ENCODE measurements at places on chromosomes 3 and 15. TPM values are rescaled to one million over a fixed set of nuclear protein-coding genes. Genes with fewer than 3 reads are reported as not detected.

UTS2B gene
- not detected for total RNA-seq

DNA sequence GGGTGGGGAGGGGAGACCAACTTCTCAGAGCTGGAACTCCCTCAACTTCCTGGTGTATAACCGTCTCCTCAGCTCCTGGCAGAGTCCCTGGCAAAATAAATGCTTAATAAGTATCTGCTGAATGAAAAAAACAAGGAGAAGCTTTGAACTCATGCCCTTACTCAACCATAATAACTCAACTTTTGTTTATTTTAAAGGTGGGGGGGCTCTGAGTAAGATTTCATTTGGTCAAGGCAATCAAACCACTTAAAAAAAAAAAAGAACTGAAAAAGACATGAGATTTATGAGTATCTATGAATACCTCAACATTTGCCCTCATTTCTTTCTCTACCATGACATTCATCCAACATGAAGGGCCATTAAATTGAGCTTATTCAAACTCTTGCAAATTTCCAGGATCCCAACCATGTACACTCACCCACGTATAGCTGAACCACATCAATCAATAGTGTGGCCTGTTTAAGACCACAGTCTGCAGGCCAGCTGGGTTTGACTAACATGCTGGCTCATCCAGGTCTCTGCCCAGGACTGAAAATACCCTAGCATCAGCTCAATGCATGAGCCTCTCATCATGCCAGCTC is 157.9 kb downstream of the FOXP1 start:
- DNase-seq, result peak; percentile 50
- no peaks in the 10 kb centered on the region for H3K27me3 ChIP-seq
- peaks cover 23% of the 10 kb centered on the region for H3K36me3 ChIP-seq
- H3K4me1 ChIP-seq, result peaks cover 95% of the 10 kb centered on the region

DNA sequence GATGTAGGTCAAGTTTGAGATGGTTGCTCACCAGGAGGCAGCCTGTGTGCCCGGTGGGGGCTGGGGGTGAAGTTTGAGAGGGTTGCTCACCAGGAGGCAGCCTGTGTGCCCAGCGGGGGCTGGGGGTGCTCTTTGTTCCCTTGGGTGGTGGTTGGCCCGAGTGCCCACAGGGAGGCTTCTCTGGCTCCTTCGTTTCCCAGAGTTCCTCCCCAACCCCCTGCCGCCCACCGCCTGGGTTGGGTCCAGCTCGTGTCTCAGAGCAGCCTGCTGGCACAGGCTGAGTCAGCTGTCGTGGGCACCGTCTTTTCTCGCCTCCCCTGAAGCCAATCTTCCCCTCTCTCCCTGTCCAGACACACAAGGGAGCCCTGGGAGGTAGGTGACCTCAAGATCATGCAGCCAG is 3.1 kb downstream of the APBA2 start:
- DNase-seq, result no peak
- H3K4me1 ChIP-seq, result peaks cover 61% of the 10 kb centered on the region
- no peak overlapping the region for H3K4me3 ChIP-seq
- no peaks in the 10 kb centered on the region for H3K27me3 ChIP-seq
- H3K36me3 ChIP-seq, result no peaks in the 10 kb centered on the region
- peak overlapping the region; percentile 32 for H3K27ac ChIP-seq

CHRNA5 gene
- 8.5 TPM for total RNA-seq

TMCC1 gene
- total RNA-seq, result 17.3 TPM

- H3K27me3 ChIP-seq, result peaks cover 2% of the 10 kb centered on the region
- H3K4me3 ChIP-seq, result no peak overlapping the region
- DNase-seq, result no peak
- H3K27ac ChIP-seq, result no peak overlapping the region
These were observed 289.7 kb downstream of the RORA start for GRCh38 chr15:60939389-60939788.

GRCh38 chr3:156551746-156552145 is 3.2 kb downstream of the SSR3 start:
- no peak for DNase-seq
- peaks cover 54% of the 10 kb centered on the region for H3K36me3 ChIP-seq
- H3K27me3 ChIP-seq, result no peaks in the 10 kb centered on the region
- peak overlapping the region; percentile 40 for H3K27ac ChIP-seq
- no peak overlapping the region for H3K4me3 ChIP-seq

GRCh38 chr3:8387571-8387970 is 114.1 kb upstream of the LMCD1 start:
- H3K27me3 ChIP-seq, result no peaks in the 10 kb centered on the region
- no peak overlapping the region for H3K27ac ChIP-seq
- H3K4me1 ChIP-seq, result no peaks in the 10 kb centered on the region
- no peaks in the 10 kb centered on the region for H3K36me3 ChIP-seq
- DNase-seq, result no peak

GRCh38 chr15:81330366-81331090 is 6.6 kb upstream of the STARD5 start:
- no peaks in the 10 kb centered on the region for H3K27me3 ChIP-seq
- H3K4me1 ChIP-seq, result peaks cover 12% of the 10 kb centered on the region
- H3K4me3 ChIP-seq, result no peak overlapping the region
- peak overlapping the region; percentile 47 for H3K27ac ChIP-seq
- H3K36me3 ChIP-seq, result peaks cover 2% of the 10 kb centered on the region

GRCh38 chr3:177035676-177036075 is 161.6 kb downstream of the TBL1XR1 start:
- H3K36me3 ChIP-seq, result peaks cover 53% of the 10 kb centered on the region
- no peak overlapping the region for H3K27ac ChIP-seq
- no peaks in the 10 kb centered on the region for H3K27me3 ChIP-seq

SUCLG2 gene
- 58.2 TPM for total RNA-seq

DNA sequence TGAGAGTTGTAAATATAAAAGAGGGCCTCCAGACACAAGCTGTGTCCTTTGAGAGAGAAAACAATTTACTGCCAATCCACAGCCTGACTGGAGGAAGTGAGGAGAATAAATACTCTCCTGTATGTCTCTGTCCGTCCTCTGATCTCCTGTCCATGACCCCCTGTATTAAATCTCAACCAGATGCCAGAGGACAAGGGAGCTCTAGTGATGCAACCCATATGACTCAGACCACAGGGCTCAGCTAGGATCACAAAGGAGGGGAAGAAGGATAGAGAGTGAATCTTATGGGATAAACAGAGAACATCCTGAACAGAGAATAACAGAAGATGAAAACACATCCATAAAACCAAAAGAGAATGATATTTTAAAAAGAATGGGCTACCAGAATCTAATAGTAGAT is 482.6 kb downstream of the PLOD2 start:
- DNase-seq, result no peak
- H3K27ac ChIP-seq, result no peak overlapping the region
- H3K4me1 ChIP-seq, result no peaks in the 10 kb centered on the region
- H3K36me3 ChIP-seq, result no peaks in the 10 kb centered on the region
- H3K4me3 ChIP-seq, result no peak overlapping the region
- H3K27me3 ChIP-seq, result no peaks in the 10 kb centered on the region

GRCh38 chr3:180265551-180265950 is 228.8 kb upstream of the PEX5L start:
- no peak overlapping the region for H3K4me3 ChIP-seq
- no peak for DNase-seq
- no peaks in the 10 kb centered on the region for H3K36me3 ChIP-seq
- no peak overlapping the region for H3K27ac ChIP-seq

SLC9C1 gene
- total RNA-seq, result not detected

GRCh38 chr15:92580933-92581445 is 74.6 kb downstream of the FAM174B start:
- no peak overlapping the region for H3K27ac ChIP-seq
- H3K4me3 ChIP-seq, result no peak overlapping the region
- H3K4me1 ChIP-seq, result no peaks in the 10 kb centered on the region

- H3K36me3 ChIP-seq, result no peaks in the 10 kb centered on the region
- H3K27me3 ChIP-seq, result peaks cover 2% of the 10 kb centered on the region
- no peak overlapping the region for H3K27ac ChIP-seq
- no peaks in the 10 kb centered on the region for H3K4me1 ChIP-seq
These were observed 439.8 kb downstream of the RBMS3 start for GRCh38 chr3:29720665-29721064.

GPR160 gene
- total RNA-seq, result 11.1 TPM

GOLGA6D gene
- total RNA-seq, result not detected

- H3K27me3 ChIP-seq, result peaks cover 2% of the 10 kb centered on the region
- no peak overlapping the region for H3K4me3 ChIP-seq
- no peaks in the 10 kb centered on the region for H3K36me3 ChIP-seq
- DNase-seq, result no peak
These were observed 149.9 kb upstream of the LRTM1 start for GRCh38 chr3:55077726-55078125.

- H3K27ac ChIP-seq, result no peak overlapping the region
- H3K36me3 ChIP-seq, result no peaks in the 10 kb centered on the region
- DNase-seq, result no peak
These were observed 292.8 kb downstream of the MEX3B start for GRCh38 chr15:81752974-81753373.

MOBP gene
- total RNA-seq, result not detected

GRCh38 chr3:61547625-61548024 is 13.7 kb upstream of the PTPRG start:
- no peaks in the 10 kb centered on the region for H3K27me3 ChIP-seq
- no peaks in the 10 kb centered on the region for H3K4me1 ChIP-seq
- no peak overlapping the region for H3K27ac ChIP-seq
- no peaks in the 10 kb centered on the region for H3K36me3 ChIP-seq
- DNase-seq, result no peak

DNA sequence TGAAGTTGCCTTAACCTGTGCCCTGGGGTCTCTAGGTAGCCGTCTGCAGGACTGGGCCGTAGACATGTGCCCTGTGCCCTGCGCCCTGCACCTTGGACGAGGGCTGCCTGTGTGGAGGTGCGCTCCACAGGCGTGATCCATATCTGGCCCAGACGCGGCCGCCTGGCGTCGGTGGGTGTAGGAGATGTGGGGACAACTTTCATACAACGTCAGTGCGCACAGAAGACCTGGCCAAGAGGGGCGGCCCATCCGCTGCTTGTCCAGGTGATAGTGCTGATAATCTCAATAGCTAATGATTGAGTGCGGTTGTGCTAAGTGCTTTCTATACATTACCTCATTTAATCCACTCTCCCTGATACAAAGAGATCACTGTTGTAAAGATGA is 665 bp upstream of the RASGRP1 start:
- H3K27me3 ChIP-seq, result no peaks in the 10 kb centered on the region
- peak overlapping the region; percentile 86 for H3K27ac ChIP-seq
- peaks cover 40% of the 10 kb centered on the region for H3K4me1 ChIP-seq

DNA sequence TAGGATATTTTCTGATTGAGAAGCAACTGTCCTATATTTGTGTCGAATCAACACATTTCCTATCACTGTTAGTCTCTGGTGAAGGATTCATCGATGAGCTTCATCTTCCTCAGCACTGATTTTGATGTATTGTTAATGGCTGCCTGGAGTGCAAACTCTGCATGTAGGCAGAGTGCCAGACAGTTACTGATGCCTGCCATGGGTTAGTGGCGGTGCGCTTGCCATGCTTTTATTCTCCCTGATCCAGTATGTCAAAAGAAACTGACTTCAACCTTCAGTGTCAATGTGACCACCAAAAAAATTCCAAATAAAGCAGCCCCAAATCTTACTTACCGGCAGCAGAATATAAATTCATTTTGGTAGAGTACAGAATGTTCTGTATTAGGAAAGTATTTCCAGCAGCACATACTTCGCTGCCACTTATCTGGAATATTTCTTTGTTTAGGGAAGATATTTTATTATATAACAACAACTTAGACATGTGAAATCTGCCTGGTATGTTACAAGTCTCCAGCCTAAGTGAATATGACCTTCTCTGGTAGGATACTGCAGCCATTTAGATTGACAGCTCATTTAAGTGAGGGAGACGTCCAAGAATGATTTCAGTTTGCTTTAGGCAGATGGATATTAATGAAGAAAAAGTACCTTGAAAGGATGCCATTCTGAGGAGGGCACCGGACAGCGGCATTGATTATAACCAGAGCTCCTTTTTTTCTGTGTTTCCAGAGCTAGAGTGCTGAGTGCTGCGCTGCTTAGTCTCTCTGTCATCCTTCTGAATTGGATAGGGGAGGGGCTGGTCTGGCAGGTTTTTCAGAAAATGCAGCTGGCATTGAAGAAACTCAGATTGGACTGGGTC is 59.9 kb downstream of the ARHGEF26 start:
- no peak overlapping the region for H3K27ac ChIP-seq
- no peak overlapping the region for H3K4me3 ChIP-seq
- H3K4me1 ChIP-seq, result no peaks in the 10 kb centered on the region
- DNase-seq, result no peak

ETV5 gene
- 1.4 TPM for total RNA-seq

GRCh38 chr3:37491776-37492175 is 317.4 kb upstream of the LRRFIP2 start:
- H3K27ac ChIP-seq, result no peak overlapping the region
- H3K4me3 ChIP-seq, result no peak overlapping the region
- DNase-seq, result no peak
- H3K4me1 ChIP-seq, result no peaks in the 10 kb centered on the region

DNA sequence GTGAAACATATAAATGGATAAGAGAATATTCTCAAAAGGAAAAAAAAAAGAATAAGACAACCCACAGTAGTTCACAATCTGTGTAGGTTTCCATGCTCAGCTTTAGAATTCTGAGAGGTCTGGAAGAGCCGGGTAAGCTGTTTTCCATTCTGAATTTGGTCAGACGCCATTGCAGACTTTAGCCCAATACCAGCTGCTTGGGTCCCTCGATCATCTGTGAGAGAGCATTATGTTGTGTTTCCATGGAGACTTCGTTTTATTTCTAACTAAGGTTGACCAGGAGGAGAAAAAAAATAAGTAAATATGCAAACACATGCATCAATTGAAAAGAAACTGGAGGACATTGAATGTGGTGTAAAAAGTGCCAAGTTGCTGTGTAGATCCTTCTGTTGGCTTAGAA is 25.5 kb downstream of the KCNAB1 start:
- H3K36me3 ChIP-seq, result no peaks in the 10 kb centered on the region
- H3K27me3 ChIP-seq, result peaks cover 7% of the 10 kb centered on the region
- no peak overlapping the region for H3K27ac ChIP-seq
- H3K4me3 ChIP-seq, result no peak overlapping the region

DNA sequence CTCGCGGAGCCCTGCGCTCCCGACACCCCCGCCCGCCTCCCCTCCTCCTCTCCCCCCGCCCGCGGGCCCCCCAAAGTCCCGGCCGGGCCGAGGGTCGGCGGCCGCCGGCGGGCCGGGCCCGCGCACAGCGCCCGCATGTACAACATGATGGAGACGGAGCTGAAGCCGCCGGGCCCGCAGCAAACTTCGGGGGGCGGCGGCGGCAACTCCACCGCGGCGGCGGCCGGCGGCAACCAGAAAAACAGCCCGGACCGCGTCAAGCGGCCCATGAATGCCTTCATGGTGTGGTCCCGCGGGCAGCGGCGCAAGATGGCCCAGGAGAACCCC is 464 bp downstream of the SOX2 start:
- DNase-seq, result no peak
- no peak overlapping the region for H3K4me3 ChIP-seq
- H3K36me3 ChIP-seq, result peaks cover 8% of the 10 kb centered on the region
- peaks cover 6% of the 10 kb centered on the region for H3K4me1 ChIP-seq

TIPIN gene
- total RNA-seq, result 49.9 TPM

DNA sequence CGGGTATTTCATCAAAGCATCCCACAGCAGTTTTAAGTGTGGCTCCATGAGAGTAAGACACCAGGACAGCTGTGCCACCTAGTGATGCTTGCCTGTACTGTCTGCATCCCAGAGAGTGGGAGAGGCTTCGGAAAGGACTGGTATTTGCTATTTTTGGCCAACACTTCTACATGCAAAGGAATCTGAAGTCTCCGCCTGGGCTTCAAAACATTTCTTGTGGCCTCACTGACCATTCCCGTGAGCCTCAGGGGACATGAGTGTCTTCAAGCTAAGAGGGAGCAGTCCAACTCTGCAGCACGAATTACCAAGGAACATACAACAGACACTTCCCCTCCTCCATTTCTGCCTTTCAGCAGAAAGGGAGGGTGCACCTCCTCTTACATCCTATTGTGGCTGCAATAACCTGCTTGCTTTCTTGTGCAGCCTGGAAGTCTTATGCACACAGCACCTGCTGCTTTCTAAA is 177.5 kb downstream of the RORA start:
- no peak overlapping the region for H3K27ac ChIP-seq
- peaks cover 10% of the 10 kb centered on the region for H3K27me3 ChIP-seq
- DNase-seq, result peak; percentile 12
- H3K4me1 ChIP-seq, result no peaks in the 10 kb centered on the region
- H3K36me3 ChIP-seq, result no peaks in the 10 kb centered on the region

GOLGA8O gene
- 1.0 TPM for total RNA-seq

Measured in activated CD4-positive, alpha-beta T cell treated with anti-CD3 and anti-CD28 coated beads for 36 hours (primary cell).